LHCN-M2 (cell line): ENCODE measurements at places on chromosomes 12 and 14. TPM values are rescaled to one million over a fixed set of nuclear protein-coding genes. Genes with fewer than 3 reads are reported as not detected.

Gene TPH2
- total RNA-seq: not detected in 2 replicates

DNA sequence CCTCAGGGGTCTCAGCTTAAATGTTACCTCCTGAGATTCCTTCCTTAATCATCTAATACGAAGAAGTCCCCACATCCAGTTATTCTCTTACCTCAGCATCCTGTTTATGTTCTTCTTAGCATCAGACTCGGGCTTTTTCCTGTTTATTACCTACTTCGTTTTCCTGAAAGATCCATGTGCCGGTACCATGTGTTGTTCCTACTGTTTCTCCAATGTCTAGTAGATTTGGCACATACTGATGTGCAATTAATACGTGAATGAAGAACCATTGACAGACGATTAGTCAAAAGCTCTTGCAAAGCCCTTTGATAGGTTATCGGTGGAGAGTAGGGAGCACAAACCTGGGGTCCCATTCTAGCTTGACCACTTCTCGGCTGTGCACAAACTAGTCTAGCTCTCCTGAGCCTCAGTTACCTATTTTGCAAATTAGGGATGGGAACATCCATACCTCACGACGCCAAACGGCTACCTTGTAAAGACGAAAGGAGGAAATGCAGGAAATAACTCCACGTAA, 735 bp upstream of the MAPKAPK5 start:
- peak; percentile 10 for DNase-seq

- DNase-seq: no peak
Observed at GRCh38 chr14:21204167-21205025, 48.5 kb upstream of the OR5AU1 start.

DNA sequence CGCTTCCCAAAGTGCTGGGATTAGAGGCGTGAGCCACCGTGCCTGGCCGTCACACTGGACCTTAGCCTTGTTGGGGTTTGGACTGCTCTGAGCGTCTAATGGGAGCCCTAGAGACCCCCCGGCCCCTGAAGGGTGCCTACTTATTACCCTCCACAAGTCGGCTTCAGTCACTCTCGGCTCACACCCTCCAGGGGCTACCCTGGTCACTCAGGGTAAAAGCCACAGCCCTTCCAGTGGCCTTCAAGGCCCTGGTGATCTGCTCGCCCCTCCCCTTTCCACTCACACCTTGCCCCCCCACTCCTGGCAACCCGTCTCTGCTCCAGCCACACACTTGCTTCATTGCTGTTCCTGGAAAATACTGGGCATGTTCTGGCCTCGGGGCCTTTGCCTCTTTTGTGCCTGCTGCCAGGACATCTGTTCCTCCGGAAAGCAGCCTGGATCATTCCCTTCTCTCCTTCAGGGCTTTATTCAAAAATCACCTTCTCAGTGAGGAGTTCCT, 3.6 kb upstream of the MORN3 start:
- no peak for DNase-seq

DNA sequence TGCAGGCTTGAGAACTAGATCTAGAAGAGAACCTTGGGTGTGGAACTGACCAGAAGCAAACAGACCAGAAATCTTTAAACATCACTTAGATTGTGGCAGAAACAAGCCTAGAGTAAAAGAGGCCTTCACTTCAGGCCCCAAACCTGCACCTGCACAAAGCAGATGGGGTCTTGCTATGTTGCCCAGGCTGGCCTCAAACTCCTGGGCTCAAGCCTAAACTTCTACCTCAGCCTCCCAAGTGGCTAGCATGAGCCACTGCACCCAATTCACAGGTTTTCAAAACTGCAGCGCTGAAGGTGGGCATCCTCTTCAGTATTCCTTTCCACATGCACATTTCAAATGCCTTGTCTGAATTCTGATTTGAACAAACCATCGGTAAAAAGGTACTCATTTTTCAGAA, 19.9 kb downstream of the MOK start:
- no peak for DNase-seq

DNA sequence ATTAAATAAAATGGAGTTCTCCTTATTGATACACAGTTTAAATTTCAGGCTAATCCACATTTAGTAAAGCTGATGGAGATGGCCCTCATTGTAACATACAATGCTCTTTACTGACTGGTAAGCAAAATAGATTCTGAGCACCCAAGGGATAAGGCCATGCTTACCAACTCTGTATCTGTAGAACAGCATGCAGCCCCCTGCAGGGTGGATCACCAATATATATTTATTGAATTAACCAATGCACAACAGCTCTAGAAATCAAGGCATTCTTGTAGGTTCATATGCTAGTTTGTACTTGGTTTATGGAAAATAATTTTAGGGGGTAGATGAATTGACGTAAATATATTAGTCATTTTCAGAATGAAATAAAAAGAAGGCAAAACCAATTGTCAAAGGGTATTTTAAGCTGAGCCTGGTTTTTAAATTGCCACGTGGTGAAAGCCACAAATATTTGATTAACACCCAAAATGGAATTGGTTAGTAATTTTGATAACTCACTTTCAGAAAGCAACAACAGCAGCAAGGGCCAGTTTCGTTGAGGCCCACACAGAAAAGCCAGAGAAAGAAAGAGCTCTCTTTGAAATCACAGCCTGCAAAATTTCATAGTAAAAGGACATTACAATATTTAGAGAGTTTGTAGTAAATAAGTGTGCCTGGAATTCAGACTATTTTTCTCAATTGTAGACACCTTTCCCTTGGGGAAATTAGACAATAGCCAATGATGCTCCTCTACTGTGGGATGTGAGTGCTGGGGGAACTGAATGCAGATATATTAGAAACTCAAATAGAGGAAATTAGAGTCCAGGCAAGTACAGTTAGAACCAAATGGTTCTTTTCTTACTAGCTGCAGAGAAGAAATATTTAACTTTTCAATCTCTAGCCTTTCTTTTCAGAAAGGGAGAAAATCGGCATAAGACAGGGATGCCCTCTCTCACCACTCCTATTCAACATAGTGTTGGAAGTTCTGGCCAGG, 216.2 kb upstream of the ABCD2 start:
- DNase-seq: no peak

Gene TTC5
- total RNA-seq: 10.3 and 16.8 TPM in 2 replicates

DNA sequence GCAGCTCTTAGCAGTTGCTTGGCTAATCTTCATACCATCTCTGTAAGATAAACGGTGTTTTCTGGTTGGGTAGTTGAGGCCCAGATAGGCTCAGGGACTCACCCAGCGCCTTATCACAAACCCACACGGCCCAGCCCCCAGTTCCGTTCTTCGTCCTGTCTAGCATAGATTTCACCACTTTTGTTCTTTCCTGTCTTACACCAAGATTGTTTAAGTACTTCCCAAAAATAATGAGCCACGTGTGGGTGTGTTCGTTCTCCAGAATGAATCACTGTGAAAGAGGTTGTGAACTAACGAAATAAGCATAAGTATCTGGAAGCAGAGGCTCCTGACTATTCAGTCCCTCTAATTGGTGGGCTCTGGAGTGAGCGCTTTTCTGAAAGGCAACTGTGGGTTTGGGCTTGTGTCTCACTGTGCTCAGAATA, 21.4 kb downstream of the ACVR1B start:
- DNase-seq: peak; percentile 43

Gene PIWIL1
- total RNA-seq: not detected in 2 replicates

- DNase-seq: peak; percentile 80
Observed at GRCh38 chr12:42237052-42237852, 796 bp downstream of the YAF2 start.

DNA sequence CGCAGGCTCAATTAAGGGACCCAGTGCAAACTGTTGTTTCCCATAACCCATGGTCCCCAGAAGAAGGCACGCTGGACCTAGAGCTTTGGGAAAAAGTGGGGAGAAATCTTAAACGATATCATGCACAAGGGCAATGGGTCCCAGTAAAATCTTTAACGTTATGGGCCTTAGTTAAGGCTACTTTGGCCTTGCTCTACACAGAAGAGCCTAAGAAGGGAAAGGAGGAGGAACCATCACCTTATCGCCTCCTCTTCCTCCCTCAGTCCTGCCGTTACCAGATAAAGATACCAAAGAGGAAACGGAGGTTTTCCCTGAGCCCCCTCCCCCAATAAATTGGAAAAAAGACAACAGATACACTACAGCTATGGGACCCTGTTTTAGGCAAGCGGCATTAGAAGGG, 116.9 kb downstream of the PPHLN1 start:
- no peak for DNase-seq
